ENCODE measurements at places on chromosomes 3 and 15.

GRCh38 chr3:116384717-116385116, 60.6 kb downstream of the LSAMP start:
- no peak for DNase-seq

GRCh38 chr15:66730168-66731021, 28.4 kb downstream of the SMAD6 start:
- no peak for DNase-seq

GRCh38 chr3:143187111-143187510, 67.5 kb downstream of the CHST2 start:
- DNase-seq, result no peak

GRCh38 chr15:67050062-67050461, 15.3 kb upstream of the SMAD3 start:
- DNase-seq, result no peak

DNA sequence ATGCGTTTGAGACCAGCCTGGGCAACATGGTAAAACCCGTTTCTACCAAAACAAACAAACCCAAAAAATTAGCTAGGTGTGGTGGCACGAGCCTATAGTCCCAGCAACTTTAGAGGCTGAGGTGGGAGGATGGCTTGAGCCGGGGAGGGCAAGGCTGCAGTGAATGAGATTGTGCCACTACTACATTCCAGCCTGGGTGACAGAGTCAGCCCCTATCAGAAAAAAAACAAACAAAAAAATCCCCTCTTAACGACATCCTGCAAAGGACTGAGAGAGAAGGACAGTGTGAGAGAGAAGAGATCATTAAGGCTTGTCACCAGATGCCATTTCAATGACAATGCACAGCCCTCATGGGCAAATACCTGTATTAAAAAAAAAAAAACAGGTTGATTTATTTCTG, 266.7 kb upstream of the ATP10A start:
- no peak for DNase-seq

GRCh38 chr3:112740835-112741234, 99.9 kb upstream of the CCDC80 start:
- no peak for DNase-seq

DNA sequence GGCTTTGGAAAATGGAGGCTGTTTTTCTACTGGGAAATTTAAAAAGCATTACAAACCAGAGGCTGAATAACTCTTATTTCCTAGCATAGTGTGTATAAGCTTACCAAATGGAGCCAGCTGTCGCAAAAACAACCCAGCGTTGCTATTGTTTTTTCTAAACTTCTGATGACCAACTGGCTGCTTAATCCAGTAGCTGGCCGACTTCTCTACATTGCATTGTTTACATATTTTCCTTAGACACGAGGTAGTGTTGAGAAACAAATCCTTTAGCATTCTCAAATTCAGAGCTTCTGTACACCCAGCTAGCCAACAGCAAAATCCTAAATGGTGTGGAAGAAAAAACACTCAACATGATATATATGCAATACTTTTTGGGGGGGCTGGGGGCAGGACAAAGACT, 161.0 kb upstream of the ADAMTS9 start:
- DNase-seq, result no peak

- no peak for DNase-seq
These were observed 310.3 kb downstream of the OXSM start for GRCh38 chr3:26100176-26100575.

GRCh38 chr3:487614-488013, 291.1 kb downstream of the CHL1 start:
- DNase-seq, result no peak

- no peak for DNase-seq
These were observed 67.9 kb upstream of the KY start for GRCh38 chr3:134718726-134719125.

GRCh38 chr3:74842141-74842540, 227.7 kb upstream of the CNTN3 start:
- no peak for DNase-seq

- DNase-seq, result no peak
These were observed 55.9 kb downstream of the EOMES start for GRCh38 chr3:27666272-27666671.

- DNase-seq, result no peak
These were observed 94.3 kb upstream of the CBLB start for GRCh38 chr3:105963161-105963560.

- DNase-seq, result no peak
These were observed 44.5 kb downstream of the LRRFIP2 start for GRCh38 chr3:37129871-37130270.

GRCh38 chr15:29622637-29623036, 199.6 kb downstream of the TJP1 start:
- no peak for DNase-seq

DNA sequence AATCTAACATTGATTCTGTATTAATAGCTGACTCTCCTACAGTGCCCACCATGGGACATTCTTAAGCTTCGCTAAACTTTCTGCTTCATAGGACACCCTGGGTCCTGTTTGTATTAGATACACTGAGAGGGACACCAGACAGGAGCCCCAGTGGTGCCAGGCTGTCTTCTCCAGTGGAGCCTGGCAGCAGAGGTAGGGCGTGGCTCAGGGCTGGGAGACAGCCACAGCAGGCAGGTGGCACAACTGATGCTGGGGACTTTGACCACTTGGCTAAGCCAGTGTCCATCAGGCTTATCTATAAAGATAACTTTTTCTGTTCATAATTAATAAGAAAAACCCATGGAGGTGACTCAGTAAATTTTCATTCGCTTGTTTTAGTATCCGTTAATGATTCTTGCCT, 21.8 kb downstream of the NIPA1 start:
- no peak for DNase-seq

- DNase-seq, result no peak
These were observed 14.0 kb upstream of the LRTM1 start for GRCh38 chr3:54941690-54942362.

DNA sequence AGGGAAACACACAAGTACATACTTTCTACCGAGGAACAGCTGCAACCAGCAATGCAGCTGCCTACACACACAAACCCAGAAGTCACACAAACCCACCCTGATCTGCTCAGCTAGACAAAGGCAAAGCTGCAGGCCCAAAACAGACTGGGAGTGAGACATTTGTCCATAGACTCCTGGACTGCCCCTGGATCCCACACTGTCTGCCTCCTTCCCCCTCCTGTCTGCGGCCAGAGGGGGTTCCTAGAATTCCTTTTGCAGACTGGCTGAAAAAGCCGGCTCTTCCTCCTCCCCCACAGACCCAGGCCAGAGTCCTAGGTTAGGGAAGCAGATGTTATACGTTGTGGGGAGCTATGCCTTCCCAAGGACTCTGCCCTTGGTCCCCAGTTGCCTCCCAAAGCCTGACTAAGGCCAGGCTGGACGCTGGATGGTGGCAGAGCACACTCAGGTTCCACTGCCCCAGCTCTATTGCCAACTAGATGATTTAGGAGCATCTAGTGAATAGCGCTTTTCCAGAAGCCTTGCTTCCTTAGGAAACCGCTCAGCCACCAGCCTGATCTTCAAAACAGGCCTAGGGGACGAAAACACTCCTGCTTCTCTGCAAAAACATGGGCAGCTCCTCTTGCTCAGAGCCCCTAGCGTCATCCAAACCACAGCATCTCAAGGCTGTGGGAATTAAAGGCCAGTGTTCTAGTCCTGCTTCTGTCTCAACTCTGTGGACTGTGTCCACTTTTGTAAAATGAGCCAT, 37.4 kb upstream of the CILP start:
- DNase-seq, result no peak

DNA sequence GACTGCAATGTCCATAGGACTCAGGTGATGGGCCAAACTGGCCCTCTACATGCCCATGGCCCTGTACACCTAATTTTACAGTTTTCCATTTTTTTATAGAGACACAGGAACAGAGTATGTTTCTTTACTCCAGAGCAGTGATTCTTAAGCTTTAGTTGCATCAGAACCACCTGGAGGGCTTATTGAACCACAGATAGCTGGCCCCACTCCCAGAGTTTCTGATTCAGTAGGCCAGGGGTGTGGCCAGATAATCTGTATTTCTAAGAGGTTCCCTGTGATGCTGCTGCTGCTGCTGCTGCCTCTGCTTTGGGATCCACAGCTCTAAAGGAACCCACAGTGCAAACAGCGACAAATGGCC, 5.1 kb downstream of the RBP1 start:
- DNase-seq, result no peak

DNA sequence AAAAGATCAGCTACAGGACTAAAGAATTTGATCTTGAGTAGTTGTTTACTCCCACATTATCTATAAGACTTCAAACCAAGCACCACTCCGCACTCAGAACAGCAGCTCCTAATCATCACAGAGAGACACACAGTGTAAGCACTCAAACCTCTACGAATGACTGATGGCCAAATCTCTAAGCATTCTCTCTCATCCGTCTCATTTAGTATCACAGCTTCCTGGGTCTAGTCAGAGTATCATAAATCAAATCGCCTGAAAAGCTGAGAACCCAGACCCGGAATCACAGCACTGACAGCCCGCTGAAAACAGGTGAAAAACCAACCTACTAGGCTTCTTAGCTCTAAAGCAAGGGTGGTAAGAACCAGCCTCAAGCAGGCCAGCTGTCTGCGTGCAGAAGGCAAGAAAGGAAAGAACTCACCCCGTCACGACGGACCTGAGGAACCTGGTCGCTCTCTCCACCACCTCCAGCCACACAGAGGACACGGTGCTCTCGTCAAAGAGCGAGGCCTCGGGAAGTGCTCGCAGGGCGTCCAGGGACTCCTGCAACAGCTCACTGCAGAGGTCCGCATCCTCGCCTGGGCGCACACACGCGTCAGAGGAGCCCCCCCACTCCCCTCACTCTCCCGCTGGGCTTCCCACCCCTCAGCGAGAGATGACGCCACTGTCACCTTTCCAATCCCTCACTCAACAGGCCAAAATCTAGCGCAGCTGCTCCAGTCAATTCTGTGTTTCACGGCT, 47.9 kb downstream of the HERC2 start:
- no peak for DNase-seq

DNA sequence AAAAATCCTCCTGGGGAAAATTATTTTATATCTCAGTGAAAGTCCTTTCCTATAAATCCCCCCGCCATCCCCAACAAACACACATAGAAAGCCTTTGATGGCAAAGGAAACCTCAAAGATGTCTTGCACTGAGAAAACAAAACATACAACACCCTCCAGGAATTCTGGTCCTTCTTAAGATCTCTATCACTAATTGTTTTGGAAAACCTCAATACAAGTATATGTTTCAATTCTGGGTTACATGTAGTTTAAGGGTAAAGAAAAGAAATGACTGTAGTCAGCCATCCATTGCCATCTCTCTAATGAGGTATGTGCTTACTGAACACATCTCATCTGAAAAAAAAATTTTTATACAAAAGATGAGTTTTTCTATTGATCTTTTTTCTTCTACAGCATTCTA, 97.3 kb downstream of the FSIP1 start:
- DNase-seq, result no peak

DNA sequence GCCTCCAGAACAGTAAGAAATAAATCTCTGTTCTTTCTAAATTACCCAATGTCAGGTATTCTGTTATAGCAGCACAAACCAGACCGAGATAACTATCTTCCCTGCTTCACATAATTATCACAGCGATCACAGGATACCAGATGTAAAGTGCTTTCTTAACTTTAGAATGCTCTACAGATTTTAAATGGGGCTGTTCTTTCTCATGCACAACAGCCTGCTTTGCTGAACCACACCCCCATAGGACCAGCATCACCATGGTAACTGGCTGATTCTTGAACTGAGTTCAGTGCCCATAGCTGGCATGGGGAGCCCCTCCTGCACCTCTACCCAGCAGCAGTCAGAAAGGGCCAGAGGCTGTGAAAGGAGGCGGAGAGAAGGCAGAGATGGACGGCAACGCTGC, 7.8 kb downstream of the CD80 start:
- no peak for DNase-seq

- DNase-seq, result no peak
These were observed 37.0 kb downstream of the MINDY4B start for GRCh38 chr3:150868282-150868681.

DNA sequence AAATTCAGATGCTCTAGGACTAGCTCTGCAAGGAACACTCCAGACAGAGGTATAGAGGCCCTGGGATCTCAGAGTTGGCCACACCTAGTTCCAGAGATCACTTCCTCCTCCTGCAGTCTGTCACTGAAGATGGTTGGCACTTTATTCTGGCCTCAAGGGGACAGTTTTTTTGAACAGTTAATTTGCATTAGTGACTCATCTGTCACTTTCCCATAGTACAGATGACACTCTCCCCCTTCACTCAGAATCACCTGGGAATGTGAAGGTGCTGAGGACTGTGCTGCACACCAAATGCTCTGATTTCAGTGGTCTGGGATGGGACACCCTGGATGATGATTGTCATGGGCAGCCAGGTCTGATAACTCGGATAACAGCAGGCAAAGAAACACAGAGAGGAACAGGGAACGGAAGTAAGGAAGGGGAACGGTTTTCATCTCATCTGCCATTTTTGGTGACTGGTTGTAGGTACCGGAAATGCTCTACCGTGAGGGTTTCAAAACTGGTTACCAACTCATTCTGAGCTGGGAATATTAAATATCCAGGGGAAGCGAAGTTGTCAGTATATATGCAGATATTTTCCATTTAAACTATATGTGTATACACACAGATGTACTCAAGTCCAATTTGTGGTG, 232.5 kb upstream of the ST8SIA2 start:
- DNase-seq, result no peak

- no peak for DNase-seq
These were observed 156.8 kb upstream of the PDZRN3 start for GRCh38 chr3:73781541-73781940.

GRCh38 chr3:65030014-65030627, 342.3 kb upstream of the ADAMTS9 start:
- no peak for DNase-seq

DNA sequence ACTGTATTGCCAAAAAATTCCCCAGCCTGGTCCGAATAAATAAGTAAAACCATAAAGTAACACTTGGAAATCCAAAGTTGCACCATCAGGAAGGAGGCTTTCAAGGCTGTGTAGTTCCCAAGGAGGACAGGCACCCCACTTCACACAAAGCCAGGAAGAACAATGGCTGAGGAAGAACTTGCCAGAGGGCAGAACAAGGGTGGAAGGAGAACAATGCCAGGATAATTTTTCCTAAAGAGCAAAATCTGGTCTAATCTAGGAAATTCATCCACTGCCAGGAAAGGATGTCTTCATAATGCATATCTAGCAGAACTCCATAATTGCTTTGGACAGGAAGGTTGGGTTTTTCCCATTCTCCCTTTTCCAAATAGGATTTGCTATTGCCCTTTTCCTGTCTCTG, 15.7 kb upstream of the ARID3B start:
- no peak for DNase-seq

GRCh38 chr15:68599560-68600071, 20.8 kb downstream of the CORO2B start:
- no peak for DNase-seq

DNA sequence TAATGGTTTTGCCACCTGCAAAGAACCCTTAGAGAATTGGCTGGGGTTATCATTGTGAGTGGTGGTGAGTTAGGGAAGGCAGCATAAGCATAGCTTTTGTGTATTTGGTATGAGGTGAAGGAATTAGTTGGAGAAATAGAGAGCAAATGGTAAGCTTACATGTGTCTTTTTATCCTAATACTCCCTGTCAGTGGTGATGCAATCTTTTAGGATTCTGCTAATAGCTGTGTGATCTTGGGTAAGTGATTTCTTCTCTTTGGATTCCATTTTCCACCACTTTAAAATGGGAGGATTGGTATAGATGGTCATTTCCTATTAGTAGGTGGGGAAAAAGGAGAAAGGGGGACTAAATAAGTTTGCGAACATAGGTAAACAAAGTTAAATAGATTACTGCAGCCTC, 30.9 kb downstream of the PIAS1 start:
- no peak for DNase-seq

- no peak for DNase-seq
These were observed 508 bp upstream of the SMAD6 start for GRCh38 chr15:66701422-66702034.
